Stimulated activated CD8-positive, alpha-beta memory T cell treated with anti-CD3 and anti-CD28 coated beads, Interleukin-2, amount 100 ng/mL, for 48 hours (primary cell): ENCODE measurements at places on chromosomes 2 and 18.

DNA sequence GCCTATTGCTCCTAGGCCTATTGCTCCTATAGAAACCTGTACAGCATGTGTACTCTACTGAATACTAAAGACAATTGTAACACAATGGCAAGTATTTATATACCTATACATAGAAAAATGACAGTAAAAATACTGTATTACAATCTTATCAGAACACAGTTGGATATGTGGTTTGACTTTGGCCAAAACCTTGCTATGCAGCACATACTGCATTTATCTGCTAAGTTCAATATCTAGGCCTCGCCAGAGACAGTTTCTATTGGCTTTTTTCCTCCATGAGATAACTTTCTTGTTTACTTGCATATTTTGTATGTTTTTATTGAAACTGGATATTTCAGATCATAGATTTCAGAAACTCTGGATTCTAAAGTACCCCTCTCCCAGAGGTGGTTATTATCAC, 19.3 kb upstream of the TMEM87B start:
- no peak for DNase-seq

GRCh38 chr2:73256618-73256922, 22.5 kb downstream of the CCT7 start:
- no peak for DNase-seq

GRCh38 chr2:234949762-234950434, 1.9 kb upstream of the SH3BP4 start:
- no peak for DNase-seq

DNA sequence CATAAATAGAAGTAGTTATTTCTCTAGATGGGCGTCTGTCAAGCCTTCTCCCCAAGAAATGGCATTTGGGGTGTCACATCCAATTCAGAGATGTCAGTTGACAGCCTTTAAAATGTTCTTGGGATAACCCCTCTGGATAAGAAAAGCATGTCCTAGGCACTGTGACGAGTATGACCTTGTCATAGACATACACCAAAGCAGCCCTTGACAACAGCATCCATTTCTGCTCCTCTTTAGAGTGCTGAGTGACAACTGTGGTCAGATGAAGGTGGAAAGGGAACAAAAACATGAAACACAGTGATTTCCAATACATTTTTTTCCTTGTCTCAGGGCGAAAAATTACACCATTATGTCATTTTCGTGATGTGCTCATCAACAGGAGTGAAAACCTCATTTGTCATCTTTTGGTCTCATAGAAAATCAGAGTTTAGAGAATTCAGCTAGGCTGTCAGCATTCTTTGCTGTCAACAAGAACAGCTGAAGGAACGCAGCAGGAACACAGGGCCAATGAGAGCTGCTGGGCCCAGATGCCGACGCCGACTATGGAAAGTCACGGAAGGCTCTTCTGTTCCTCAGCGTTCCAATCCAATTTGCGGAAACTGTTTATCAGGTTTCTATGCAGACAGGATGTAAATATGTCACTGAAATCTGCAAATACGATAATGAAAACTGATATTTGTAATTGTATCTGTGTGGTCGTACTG, 193.2 kb downstream of the ICOS start:
- no peak for DNase-seq

GRCh38 chr2:241069821-241070281, 32.2 kb downstream of the MTERF4 start:
- DNase-seq = no peak

DNA sequence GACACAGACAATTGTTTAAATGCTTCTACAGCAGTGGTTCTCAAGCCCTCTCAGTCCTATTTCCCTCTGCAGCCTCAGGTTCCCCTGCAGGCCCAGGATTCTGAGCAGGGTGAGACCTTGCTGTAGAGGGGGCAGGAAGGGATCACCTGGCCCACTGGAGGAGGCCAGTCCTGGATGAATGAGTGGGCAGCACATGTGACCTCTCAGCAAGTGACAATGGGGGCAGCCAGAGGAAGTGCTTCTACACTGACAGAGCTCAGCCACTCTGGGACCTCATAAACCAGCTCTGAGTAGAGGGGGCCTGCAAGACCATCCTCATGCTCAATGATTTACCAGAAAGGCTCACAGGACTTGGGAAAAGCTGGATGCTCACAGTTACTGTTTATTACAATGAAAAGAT, 63.2 kb downstream of the ASB1 start:
- no peak for DNase-seq

- no peak for DNase-seq
Observed at GRCh38 chr18:74766251-74766650, 168.6 kb downstream of the ZNF407 start.

DNA sequence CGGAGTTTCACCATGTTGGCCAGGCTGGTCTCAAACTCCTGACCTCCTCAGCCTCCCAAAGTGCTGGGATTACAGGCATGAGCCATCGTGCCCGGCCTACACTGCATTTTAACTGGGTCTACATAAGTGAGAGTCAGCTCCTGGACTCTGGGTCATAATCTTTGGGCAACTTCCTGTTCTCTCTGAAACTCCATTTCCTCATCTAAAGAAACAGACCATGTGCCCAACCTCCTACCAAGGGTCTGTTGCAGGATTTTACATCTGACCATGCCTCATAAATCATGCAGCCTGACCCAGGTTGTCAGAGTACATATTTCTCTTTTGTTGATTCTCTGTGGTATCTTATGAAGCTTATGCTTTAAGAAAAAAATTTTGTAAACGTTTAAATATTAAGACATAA, 280.4 kb downstream of the ALPK2 start:
- no peak for DNase-seq

- no peak for DNase-seq
Observed at GRCh38 chr2:197929886-197930227, 125.5 kb downstream of the PLCL1 start.

DNA sequence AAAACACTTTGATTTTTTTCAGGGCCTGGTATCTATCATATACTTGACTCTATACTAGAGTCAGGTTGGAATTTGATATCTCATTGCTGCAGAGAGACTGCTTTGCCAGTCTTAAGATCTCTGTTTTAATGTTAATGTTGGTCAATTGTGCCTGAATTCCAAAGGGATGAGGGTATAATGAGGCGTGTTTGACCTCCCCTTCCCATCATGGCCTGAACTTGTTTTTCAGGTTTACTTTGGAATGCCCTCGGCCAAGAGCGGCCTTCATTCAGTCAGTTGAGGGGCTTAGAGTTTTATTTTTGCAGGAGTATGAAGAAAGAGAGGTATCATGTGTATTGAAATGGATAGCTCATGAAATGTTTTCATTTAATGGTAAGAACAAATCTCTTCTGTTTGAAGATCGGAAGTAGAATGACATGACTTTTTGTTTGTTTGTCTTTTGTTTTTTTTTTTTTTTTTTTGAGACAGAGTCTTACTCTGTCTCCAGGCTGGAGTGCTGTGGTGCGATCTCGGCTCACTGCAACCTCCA, 119.0 kb downstream of the KIAA1328 start:
- DNase-seq = no peak

- no peak for DNase-seq
Observed at GRCh38 chr2:166831930-166832329, 56.4 kb upstream of the XIRP2 start.

DNA sequence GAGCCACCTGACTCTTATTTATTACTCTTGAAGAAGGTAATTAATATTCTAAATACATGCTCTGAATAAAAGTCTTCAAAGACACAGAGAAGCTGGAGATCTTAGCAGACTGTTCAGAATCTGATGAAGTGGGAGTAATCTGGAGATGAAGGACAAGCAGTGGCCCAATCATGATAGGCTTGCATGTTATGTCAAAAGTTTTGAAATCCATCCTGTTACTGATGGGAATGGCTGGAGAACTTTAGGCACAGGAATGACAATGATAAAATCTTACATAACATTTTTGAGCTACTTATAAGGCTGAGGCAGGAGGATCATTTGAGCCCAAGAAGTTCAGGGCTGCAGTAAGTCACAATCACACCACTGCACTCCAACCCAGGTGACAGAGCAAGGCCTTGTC, 2.4 kb upstream of the RIF1 start:
- no peak for DNase-seq

DNA sequence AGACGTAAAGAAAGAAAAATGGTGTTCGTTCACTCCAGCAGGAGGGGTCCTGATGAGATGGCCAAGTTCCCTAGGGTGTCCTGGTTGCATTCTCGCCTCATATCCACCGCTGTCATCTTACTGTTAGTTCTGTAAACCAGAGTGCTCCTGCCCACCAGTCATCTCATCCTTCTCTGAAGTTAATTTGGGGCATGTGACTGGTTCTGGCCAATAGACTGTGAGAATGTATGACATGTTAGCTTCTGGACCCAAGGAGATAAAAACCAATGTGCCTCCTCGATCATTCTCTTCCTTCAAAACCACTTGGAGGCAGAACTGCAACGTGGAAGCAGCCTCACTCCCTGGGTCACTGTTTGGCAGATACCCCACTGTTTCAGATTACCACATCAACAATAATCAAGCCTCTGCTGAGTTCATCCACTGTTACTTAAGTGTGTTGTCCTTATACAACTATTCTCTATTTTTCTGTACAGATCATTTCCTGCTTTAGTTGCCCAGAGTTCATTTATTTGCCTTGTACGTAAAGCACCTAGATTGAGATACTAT, 759.1 kb downstream of the TSN start:
- DNase-seq = no peak

DNA sequence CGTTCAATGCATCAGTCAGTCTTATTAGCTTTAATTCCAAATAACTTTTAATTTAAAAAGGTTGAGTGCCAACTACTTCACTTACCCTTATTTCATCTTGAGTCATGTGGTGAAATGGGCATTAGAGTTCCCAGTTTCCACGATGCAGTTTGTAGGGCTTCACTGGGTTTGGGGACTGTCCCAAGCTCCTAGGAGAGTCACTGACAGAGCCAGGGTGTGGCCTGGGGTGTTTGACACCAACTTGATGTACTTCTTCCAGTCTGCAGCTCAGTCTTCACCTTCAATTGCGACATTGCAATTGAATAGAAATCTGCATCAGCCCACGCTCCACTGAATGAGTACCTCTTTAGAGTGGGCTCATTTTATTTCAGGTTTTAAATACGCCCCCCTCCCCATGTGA, 165.3 kb downstream of the ARL4C start:
- DNase-seq = no peak

GRCh38 chr2:198135481-198135934, 331.1 kb downstream of the PLCL1 start:
- DNase-seq = no peak

DNA sequence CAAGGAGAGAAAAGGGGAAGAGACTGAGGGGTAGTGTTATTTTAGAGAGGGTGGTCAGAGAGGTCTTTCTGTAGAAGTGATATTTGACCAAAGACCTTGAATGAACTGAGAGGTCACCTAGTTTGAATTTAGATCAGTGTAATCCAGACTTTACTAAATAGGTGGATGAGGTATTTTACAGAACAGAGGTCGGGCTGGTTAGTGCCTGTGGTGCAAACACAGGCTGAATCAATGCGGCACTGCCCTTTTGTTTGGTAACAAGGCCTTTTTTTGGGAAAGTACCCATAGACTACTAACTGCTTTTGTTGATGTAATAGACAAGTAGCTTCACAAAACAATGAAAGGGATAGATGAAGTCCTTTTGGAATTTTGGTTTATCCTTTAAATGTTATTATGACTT, 15.9 kb downstream of the RAPGEF4 start:
- no peak for DNase-seq

DNA sequence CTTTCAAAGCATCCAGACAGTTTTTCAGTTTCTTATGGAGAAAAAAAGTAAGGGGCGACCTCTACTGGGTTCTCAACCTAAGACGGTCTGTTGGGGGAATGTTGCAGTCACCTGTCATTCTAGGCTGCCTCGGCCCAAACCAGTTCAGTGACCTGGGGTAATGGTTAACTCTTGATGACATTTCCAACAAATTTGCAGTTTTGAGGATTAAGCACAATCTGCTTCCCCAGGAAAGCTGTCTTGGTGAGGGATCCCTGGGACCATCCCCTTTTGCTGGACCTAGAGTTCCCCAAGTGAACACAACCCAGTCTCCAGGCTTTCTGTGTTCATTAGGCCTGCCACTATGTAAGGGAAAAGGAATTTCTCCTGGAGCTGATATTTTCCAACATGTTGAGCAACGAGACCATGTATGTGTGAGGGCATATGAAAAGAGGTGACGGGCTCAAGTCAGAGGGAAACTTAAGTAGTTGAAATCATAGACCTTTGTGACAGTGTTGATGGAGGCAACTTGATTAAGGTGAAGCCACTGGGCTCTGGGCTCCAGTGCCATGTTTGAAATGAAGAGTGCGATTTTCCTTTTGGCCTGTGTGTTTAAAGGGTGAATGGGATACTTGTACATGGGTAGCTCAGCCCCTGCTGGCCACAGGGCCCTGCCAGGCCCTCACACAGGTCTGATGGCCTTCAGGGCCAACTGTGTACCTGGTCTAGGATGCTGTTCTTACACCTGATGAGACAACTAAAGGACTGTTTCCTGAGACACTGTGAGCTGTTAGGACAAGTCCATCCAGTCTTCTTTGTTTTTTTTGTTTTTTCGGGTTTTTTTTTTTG, 27.0 kb downstream of the FOSL2 start:
- DNase-seq = no peak

DNA sequence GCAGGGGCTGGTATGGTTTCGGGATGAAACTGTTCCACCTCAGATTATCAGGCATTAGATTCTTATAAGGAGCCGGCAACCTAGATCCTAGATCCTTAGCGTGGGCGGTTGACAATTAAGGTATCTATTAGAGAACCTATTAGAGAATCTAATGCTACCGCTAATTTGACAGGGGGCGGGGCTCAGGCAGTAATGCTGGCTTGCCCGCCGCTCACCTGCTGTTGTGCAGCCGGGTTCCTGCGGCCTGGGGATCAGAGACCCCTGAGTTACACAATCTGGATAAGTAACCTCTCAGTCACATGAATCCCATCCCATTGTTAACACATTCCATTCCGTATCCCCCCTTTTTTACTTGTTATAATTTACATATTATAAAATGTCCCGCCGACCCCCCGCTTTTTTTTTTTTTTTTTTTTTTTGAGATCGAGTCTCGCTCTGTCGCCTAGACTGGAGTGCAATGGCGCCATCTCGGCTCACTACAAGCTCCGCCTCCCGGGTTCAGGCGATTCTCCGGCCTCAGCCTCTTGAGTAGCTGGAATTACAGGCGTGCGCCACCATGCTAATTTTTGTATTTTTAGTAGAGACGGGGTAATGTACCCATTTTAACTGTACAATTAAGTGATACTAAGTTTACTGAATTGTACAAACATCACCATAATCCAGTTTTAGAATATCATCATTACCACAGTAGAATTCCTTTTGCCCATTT, 42.0 kb upstream of the GPD2 start:
- no peak for DNase-seq

- no peak for DNase-seq
Observed at GRCh38 chr2:240302933-240303595, 132.4 kb upstream of the GPC1 start.

GRCh38 chr18:25147877-25148488, 204.0 kb downstream of the ZNF521 start:
- no peak for DNase-seq

GRCh38 chr2:27702302-27702701, 38.6 kb downstream of the SLC4A1AP start:
- no peak for DNase-seq

GRCh38 chr2:75589391-75590105, 28.8 kb upstream of the EVA1A start:
- DNase-seq = no peak

- no peak for DNase-seq
Observed at GRCh38 chr2:185456517-185456916, 282.1 kb upstream of the FSIP2 start.

GRCh38 chr18:45173327-45173726, 441.9 kb upstream of the SLC14A2 start:
- DNase-seq = no peak
